ENCODE measurements at places on chromosomes 11 and 22. TPM values are rescaled to one million over a fixed set of nuclear protein-coding genes. Genes with fewer than 3 reads are reported as not detected.

GRCh38 chr11:132253469-132254264 is 883.3 kb downstream of the NTM start:
- H3K36me3 ChIP-seq, result no peaks in the 10 kb centered on the region
- H3K4me3 ChIP-seq, result no peak overlapping the region
- no peak for DNase-seq
- H3K27ac ChIP-seq, result no peak overlapping the region
- no peaks in the 10 kb centered on the region for H3K4me1 ChIP-seq

DNA sequence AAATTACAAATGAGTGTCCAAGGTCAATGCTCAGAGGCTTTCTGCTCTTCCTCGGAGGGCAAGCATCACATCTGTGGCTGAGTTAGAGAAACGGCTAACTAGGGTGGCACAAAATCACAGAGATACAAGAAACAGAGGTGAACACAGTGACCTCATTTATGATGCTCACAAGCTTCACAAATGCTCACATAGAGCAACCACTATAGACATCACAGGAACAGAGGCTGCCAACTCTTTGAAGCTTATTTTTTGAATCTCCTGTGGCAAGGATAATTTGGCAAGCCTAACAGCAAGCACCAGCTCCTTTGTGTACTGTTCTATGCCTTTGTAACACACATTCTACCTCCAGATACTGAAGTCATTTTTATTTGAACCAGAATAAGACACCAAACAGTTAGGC is 416.5 kb upstream of the DDI1 start:
- H3K4me1 ChIP-seq, result no peaks in the 10 kb centered on the region
- H3K27me3 ChIP-seq, result no peaks in the 10 kb centered on the region
- DNase-seq, result no peak
- no peak overlapping the region for H3K4me3 ChIP-seq
- H3K27ac ChIP-seq, result no peak overlapping the region

DNA sequence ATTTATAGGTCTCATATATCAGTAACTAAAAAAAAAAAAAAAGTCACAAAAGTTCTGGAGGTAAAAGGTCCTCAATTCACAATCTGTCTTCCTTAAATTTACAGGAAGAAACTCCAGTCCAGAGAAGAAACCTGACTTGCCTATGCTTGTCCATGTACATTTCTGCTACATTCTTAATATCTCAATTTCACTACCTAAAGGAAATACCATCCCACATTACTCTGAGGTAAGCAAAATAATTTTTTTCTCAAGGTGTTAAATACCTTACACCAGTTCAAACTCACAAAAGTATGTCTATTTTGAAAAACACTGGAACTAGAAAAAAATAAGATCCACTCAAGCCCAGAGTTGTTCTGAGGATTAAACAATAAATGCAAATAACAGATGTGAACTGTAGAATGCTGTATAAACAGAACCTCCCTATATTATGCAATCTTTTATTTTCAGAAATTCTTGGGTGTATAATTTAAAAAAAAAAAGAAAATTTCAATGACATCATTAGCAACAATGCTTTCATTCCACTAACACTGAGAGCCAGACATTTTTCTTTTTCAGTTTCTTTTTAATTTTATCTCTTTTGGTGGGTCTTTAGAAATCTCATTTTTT is 49.9 kb upstream of the GDPD4 start:
- no peaks in the 10 kb centered on the region for H3K27me3 ChIP-seq
- H3K36me3 ChIP-seq, result peaks cover 13% of the 10 kb centered on the region
- no peak overlapping the region for H3K27ac ChIP-seq
- H3K4me3 ChIP-seq, result no peak overlapping the region
- no peak for DNase-seq
- no peaks in the 10 kb centered on the region for H3K4me1 ChIP-seq

DNA sequence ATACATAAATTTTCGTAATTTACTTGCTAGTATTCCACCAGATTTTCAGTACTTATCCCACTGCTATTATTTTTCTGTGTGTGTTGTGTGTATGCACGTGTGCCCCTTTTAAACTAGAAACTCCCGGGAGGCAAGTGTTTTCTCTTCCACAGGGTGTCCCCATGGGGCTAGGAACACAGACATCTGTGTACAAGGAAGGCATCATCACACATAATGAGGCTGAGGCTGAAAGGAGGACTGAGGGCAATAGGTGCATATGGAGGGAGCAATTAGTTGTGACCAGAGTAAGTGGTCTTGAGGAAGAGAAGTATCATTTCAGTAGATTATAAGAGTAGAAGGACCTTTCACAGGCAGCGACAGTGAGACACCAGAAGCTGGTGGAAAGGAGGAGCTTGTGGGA is 2.1 kb upstream of the DPAGT1 start:
- no peaks in the 10 kb centered on the region for H3K27me3 ChIP-seq
- peak overlapping the region; percentile 95 for H3K4me3 ChIP-seq
- H3K4me1 ChIP-seq, result peaks cover 45% of the 10 kb centered on the region
- peaks cover 1% of the 10 kb centered on the region for H3K36me3 ChIP-seq
- no peak for DNase-seq
- H3K27ac ChIP-seq, result peak overlapping the region; percentile 96

- H3K4me1 ChIP-seq, result peaks cover 30% of the 10 kb centered on the region
- H3K27me3 ChIP-seq, result peaks cover 10% of the 10 kb centered on the region
- no peaks in the 10 kb centered on the region for H3K36me3 ChIP-seq
- no peak overlapping the region for H3K4me3 ChIP-seq
- no peak overlapping the region for H3K27ac ChIP-seq
Measured at GRCh38 chr11:67053896-67054329, 2.7 kb upstream of the RHOD start.

DNA sequence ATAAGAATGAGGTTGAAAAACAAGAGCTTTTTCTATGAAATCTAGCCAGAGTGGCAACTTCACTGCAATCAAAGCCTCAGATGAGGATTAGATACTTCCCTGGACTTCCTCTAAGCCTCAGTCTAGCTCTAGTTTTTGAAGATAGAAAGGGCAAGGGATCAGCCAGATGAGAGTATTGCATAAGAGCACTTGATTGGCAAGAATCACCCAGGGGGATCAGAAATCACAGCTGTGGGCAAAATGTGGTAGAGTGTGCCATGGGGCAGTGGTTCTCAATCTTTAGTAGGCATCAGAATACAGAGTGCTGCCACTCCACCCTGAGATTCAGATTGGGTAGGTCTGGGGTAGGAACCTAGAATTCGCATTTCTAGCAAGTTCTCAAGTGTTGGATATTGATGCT is 82.4 kb downstream of the EXT2 start:
- no peaks in the 10 kb centered on the region for H3K27me3 ChIP-seq
- no peak overlapping the region for H3K27ac ChIP-seq
- peaks cover 6% of the 10 kb centered on the region for H3K36me3 ChIP-seq
- H3K4me3 ChIP-seq, result no peak overlapping the region

GRCh38 chr11:16825968-16826367 is 87.5 kb downstream of the C11orf58 start:
- no peak overlapping the region for H3K4me3 ChIP-seq
- no peak for DNase-seq
- H3K36me3 ChIP-seq, result peaks cover 14% of the 10 kb centered on the region

GRCh38 chr11:49424136-49424535 is 215.7 kb upstream of the FOLH1 start:
- H3K27ac ChIP-seq, result no peak overlapping the region
- no peaks in the 10 kb centered on the region for H3K36me3 ChIP-seq
- no peaks in the 10 kb centered on the region for H3K27me3 ChIP-seq
- no peak overlapping the region for H3K4me3 ChIP-seq
- no peaks in the 10 kb centered on the region for H3K4me1 ChIP-seq

DNA sequence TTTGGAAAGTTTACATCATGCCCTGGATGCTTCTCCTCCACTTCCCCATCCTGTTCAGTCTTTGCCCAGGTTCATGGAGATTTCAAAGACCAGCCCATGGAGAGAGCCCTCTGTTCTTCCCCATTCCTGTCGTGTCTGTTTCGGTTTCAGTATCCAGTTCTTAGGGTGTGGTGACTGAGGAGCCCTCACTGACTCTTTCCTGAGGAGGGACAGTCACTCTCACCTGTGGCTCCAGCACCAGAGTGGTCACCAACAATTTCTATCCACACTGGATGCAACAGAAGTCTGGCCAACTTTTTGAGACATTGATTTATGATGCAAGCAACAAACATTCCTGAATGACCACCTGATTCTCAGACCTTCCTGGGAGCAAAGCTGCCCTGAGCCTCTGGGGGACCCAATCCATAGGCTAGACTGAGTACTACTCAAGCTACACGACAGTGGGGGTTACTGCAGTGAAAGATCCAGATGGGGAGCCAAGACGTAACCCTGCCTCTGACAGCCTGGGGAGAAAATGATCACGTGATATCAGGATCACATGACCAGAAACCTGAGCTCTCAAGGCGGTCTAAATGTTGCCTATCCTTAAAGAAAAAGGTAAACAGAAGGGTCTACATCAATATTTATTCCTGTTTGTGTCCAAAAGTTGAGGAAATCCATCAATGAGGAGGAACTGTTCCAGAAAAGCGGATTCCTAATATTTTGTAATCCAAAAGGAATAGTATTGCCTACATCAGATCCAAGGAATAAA is 76.2 kb upstream of the VPREB1 start:
- peaks cover 10% of the 10 kb centered on the region for H3K27me3 ChIP-seq
- H3K36me3 ChIP-seq, result no peaks in the 10 kb centered on the region
- DNase-seq, result no peak

DNA sequence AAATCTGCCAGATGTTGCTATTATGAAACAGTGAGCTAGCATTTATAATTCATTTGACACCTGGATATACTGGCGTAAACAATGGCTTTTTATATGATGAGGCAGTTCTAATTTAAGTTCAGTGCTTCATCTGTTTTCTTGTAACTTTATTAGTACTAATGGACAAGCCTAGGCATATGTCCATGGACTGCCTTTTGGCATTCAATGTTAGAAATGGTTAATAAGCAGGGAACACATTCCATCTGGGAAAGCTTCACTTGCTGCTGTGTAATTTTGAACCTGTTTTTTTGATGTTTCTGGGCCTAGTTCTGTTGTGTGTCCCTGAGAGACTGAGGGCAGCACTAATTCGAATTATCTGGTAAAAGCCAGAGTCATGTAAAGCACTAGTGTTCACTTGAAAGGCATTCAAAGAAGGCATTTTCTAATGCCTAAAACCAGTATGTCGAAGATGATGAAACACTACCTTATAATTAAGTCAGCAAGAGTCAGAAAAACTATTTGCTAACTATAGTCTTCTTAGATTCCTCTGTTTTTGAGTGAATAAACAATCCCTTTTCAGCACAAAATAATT is 138.5 kb downstream of the SWAP70 start:
- peaks cover 14% of the 10 kb centered on the region for H3K36me3 ChIP-seq
- H3K27ac ChIP-seq, result no peak overlapping the region
- no peak overlapping the region for H3K4me3 ChIP-seq
- no peaks in the 10 kb centered on the region for H3K27me3 ChIP-seq
- no peak for DNase-seq
- peaks cover 5% of the 10 kb centered on the region for H3K4me1 ChIP-seq

GRCh38 chr11:68684385-68685356 is at the start of gene GAL:
TSS of gene GAL (plus strand) at chr11:68684544. CDS start at chr11:68684924, 380 bp downstream.
- H3K36me3 ChIP-seq, result no peaks in the 10 kb centered on the region
- no peak for DNase-seq
- no peak within 1 kb of the TSS for H3K27ac ChIP-seq
- H3K4me1 ChIP-seq, result peaks cover 12% of the 10 kb centered on the region

- H3K27me3 ChIP-seq, result peaks cover 6% of the 10 kb centered on the region
- H3K4me1 ChIP-seq, result no peaks in the 10 kb centered on the region
- no peaks in the 10 kb centered on the region for H3K36me3 ChIP-seq
- no peak overlapping the region for H3K27ac ChIP-seq
Measured at GRCh38 chr11:113906038-113906437, 1.4 kb downstream of the HTR3B start.

- H3K27me3 ChIP-seq, result no peaks in the 10 kb centered on the region
- peaks cover 72% of the 10 kb centered on the region for H3K36me3 ChIP-seq
- no peak for DNase-seq
Measured at GRCh38 chr11:766936-767210, 10.4 kb downstream of the GATD1 start.

DNA sequence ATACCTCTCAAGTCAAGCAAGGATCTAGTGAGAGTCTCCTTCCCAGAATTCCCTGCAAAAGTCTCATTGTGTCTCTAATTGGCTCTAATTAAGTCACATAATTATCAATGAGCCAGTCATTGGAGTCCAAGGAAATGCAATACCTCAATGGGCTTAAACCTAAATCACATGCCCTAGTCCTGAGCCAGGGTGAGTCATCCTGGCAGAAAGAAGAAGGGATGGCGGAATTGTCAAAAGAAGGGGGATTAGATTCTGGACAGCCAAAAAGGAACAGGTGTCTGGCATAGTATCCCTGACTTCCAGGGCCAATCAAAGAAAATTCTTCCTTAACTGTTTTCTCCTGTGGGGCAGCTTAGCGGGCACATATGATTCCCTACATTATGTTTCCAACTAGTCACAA is 25.1 kb upstream of the LDLRAD3 start:
- H3K4me1 ChIP-seq, result no peaks in the 10 kb centered on the region
- H3K36me3 ChIP-seq, result no peaks in the 10 kb centered on the region
- no peaks in the 10 kb centered on the region for H3K27me3 ChIP-seq
- no peak for DNase-seq
- no peak overlapping the region for H3K4me3 ChIP-seq

DNA sequence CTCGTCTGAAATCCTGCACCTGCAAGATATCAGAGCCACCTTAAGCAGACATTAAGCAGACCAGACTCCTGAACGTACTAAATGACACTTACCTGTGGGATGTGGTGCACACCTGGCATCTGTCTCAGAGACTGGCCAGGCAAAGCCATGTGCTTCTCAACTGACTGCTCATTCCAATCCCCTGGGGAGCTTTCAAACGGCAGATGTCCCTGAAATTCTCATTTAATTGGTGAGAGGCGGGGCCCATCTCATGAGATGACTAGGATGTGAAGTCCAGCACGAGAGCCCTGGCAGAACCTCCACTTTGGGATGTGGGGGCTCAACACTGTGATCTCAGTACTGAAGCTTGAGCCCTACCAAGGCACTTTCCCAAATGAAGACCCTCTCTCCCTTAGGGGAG is 84.9 kb upstream of the HMGXB4 start:
- H3K4me1 ChIP-seq, result no peaks in the 10 kb centered on the region
- no peak overlapping the region for H3K4me3 ChIP-seq
- H3K36me3 ChIP-seq, result no peaks in the 10 kb centered on the region

DNA sequence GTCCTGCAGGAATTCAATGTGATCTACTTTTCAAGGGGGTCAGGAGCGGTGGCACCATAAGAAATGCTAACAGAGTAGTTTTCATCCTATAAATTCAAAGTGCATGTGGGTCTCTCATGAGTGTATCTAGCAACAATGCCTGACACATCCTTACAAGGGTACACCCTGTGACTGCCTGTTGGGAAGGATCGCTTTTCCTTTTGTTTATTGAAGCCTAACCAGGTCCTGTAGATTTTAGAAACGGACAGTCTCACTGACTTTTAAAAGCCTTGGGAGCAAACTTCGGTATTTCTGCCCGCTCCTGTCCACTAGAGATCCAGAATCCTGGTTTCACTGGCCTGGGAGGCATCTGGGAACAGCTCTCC is 102.4 kb downstream of the MICAL2 start:
- H3K27ac ChIP-seq, result no peak overlapping the region
- peaks cover 24% of the 10 kb centered on the region for H3K4me1 ChIP-seq
- no peak overlapping the region for H3K4me3 ChIP-seq
- DNase-seq, result no peak
- no peaks in the 10 kb centered on the region for H3K27me3 ChIP-seq

- H3K27me3 ChIP-seq, result no peaks in the 10 kb centered on the region
- peaks cover 41% of the 10 kb centered on the region for H3K4me1 ChIP-seq
- DNase-seq, result no peak
- peak overlapping the region; percentile 8 for H3K27ac ChIP-seq
- no peak overlapping the region for H3K4me3 ChIP-seq
Measured at GRCh38 chr11:121467471-121467870, 14.7 kb upstream of the SORL1-AS1 start.

The LSP1 gene
- total RNA-seq, result 90.4 TPM

The NOX4 gene
- 4.3 TPM for total RNA-seq

The FAM227A gene
- total RNA-seq, result 3.4 TPM

The SEC14L6 gene
- 14.8 TPM for total RNA-seq

The FOLR2 gene
- 28.1 TPM for total RNA-seq

The TRIM48 gene
- not detected for total RNA-seq

The ZP1 gene
- not detected for total RNA-seq

The SLC17A6 gene
- not detected for total RNA-seq

The ZNF280B gene
- total RNA-seq, result 0.86 TPM

Measured in lower lobe of right lung (tissue), 2 donors.